Testis (tissue), 5 donors: ENCODE measurements at places on chromosomes 1 and 21. TPM values are rescaled to one million over a fixed set of nuclear protein-coding genes. Genes with fewer than 3 reads are reported as not detected.
A peak's percentile ranks its signal among the peaks of the same experiment; 100 is the strongest.

Gene C1orf167
- 26.0 TPM for total RNA-seq

GRCh38 chr1:9836632-9836960 is 12.8 kb upstream of the CLSTN1 start:
- no peak for DNase-seq

- DNase-seq = no peak
Observed at GRCh38 chr21:38467911-38468310, 30.4 kb downstream of the ERG start.

DNA sequence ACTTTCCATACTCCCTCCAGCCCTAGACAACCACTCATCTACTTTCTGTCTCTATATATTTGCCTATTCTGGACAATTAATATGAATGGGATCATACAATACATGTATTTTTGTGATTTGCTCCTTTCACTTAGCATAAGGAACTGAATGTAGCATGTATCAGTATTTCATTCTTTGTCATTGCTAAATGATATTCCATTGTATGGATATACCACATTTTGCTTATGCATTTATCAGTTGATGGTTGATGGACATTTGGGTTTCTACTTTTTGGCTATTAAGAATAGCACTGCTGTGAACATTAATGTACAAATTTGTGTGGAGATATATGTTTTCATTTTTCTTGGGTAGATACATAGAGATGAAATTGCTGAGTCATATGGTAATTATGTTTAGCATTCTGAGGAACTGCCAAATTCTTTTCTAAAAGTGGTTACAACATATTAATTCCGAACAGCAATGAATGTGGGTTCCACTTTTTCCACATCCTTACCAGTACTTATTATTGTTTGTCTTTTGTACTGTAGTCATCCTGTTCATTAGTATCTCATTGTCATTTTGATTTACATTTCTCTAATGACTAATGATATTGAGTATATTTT is 121.0 kb downstream of the LRRC40 start:
- no peak for DNase-seq

DNA sequence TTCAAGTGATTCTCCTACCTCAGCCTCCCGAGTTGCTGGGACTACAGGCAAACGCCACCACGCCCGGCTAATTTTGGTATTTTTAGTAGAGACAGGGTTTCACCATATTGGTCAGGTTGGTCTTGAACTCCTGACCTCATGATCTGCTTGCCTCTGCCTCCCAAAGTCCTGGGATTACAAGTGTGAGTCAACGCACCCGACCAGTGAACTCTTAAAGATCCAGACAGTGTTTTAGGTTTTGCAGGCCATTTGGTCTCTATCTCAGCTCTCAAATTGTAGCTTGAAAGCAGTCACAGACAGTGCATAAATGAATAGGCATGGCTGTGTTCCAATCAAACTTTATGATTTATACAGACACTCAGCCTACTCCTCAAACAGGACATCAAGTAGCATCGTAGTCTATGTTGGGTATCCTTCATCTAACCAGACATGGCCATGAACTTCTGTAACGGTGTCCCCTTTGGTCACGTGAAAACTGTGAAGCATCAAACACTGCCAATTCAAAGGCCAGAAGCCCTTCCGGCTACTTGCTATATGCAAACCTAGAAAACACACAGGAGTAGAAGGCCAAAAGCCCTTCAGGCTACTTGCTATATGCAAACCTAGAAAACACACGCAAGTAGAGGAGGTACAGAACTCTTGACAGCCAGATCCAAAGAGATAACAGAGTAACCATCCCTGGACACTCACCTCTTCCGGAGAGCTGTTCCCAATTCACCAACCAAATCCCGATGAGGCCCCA is 3.1 kb downstream of the FUCA1 start:
- DNase-seq = no peak

DNA sequence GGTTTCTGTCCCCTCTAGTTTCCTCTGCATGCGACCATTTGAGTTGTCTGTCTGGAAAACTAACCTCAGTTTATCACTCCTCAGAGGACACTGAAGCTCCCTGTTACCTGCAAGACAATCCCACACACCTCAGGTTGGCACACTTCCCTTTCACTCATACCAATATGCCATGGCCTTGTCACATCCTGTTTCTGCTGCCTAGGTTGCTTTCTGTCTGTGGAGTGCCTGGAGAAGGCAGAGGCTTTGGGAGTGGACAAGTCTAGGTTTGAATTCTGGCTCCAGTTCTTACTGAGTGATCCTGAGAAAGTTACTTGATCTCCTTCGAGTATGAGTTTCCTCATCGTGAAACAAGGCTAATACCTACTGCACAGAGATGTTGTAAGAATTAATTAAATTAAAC is 171.5 kb upstream of the CACYBP start:
- DNase-seq = no peak

GRCh38 chr1:174996476-174996875 is 3.3 kb upstream of the CACYBP start:
- no peak for DNase-seq

Gene MX2
- total RNA-seq = 10.1 TPM

GRCh38 chr1:27122652-27123051 is 32.3 kb downstream of the SLC9A1 start:
- no peak for DNase-seq

- DNase-seq = no peak
Observed at GRCh38 chr1:91924146-91924545, 25.1 kb upstream of the BRDT start.

GRCh38 chr1:116878804-116879477 is 30.8 kb upstream of the PTGFRN start:
- peak; percentile 16 for DNase-seq

Gene PPM1J
- total RNA-seq = 88.7 TPM
